Fibroblast of lung (primary cell): ENCODE measurements at places on chromosomes 13 and 19.
A peak's percentile ranks its signal among the peaks of the same experiment; 100 is the strongest.

DNA sequence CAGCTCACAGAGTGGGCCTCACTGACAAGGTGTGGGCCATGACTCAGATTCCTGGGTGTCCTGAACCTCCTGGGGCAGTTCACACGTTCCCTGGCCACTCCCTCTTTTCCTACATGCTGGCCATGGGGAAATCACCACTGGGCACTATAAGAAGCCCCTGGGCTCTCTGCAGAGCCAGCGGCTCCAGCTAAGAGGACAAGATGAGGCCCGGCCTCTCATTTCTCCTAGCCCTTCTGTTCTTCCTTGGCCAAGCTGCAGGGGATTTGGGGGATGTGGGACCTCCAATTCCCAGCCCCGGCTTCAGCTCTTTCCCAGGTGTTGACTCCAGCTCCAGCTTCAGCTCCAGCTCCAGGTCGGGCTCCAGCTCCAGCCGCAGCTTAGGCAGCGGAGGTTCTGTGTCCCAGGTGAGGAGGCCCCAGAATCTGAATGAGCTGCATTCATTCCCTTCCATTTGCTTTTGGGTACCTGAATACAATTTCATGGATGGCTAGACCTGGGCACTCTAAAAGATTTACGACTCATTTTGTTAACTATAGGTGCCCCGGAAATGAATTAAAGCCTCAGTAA is at the start of gene OLFM4:
Gene OLFM4 (plus strand): TSS at position 177 of the 567 bp plus-strand sequence. CDS start 24 bp downstream, at position 201.
- no peak for DNase-seq

DNA sequence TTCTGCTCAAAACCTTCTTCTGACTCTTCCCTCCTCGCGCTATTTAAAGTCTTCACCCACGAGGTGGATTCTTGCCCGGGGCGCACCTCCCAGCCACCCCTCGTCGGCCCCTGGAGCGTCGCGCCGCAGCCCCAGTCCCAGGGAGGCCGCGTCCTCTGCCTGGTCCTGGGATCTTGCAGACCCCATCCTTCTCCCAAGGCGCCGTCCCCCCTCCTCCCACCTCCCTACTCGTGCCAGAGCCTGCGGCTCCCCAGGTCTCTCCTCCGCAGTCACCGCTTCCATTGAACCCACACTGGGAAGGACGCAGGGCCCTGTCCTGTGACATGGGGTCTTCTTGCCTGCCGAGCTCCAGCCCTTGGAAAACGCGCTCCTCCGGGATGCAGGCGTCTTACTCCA is 486 bp downstream of the ZNF808 start:
- DNase-seq, result peak; percentile 2

GRCh38 chr13:102839462-102839861 is 6.4 kb upstream of the ERCC5 start:
- no peak for DNase-seq

DNA sequence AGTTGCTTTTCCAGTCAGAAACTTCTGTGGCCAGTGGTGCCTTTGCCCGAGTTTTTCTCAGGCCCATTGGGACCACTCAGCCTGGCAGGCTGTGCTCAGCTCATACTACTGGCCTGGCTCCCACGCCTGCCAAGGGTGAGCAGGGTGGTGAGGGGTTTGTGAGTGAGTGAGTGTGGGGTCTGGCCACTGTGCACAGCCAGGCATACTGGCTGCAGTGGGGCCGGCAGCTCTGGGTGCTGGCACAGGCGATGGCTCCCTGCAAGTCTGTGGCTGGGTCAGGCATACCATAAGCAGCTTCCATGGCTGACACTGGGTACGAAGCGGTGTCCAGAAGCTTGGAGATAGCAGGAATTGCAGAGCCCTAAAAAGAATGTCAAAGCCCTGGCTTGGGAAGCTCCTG is 161.0 kb downstream of the SLITRK6 start:
- DNase-seq, result no peak

GRCh38 chr13:112642090-112642460 is 47.8 kb upstream of the ATP11A start:
- DNase-seq, result no peak

- DNase-seq, result no peak
Measured at GRCh38 chr13:107788464-107789165, 426.7 kb downstream of the LIG4 start.

DNA sequence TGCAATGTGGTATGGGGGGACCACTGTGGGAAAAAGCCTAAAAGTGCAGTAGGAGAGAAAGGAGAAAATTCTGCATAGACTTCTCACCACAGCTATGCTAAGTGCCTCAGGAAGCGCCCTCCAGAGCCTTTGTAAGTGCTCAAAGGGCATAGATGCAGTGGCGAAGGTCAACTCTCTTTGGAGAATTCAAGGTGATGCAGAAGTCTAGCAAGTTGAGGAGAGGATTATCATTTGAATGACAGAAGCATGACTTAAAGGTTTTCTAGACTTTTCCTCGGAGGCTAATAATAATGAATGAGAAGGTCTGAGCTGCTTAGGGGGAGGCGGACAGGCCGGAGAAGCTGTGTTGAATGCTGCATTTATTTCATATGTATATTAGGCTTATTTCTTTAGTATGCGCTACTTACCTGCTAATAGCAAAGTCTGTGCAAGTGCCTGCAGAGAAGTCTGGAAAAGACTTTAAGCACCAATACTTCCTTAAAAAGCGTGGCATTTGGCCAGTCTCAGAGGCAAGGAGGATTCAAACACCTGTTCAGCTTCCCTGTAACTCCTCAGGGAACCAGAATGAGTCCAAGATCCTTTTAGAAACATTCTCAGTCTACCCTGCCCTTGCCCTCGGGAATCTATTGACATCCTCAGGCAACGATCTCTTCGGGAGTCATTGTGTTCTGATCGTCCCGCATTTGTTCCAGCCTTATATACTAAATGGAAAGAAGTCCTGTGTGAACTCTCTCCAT is 56.2 kb downstream of the FLT1 start:
- no peak for DNase-seq

- DNase-seq, result peak; percentile 83
Measured at GRCh38 chr19:34171539-34171876, 796 bp upstream of the LSM14A start.

DNA sequence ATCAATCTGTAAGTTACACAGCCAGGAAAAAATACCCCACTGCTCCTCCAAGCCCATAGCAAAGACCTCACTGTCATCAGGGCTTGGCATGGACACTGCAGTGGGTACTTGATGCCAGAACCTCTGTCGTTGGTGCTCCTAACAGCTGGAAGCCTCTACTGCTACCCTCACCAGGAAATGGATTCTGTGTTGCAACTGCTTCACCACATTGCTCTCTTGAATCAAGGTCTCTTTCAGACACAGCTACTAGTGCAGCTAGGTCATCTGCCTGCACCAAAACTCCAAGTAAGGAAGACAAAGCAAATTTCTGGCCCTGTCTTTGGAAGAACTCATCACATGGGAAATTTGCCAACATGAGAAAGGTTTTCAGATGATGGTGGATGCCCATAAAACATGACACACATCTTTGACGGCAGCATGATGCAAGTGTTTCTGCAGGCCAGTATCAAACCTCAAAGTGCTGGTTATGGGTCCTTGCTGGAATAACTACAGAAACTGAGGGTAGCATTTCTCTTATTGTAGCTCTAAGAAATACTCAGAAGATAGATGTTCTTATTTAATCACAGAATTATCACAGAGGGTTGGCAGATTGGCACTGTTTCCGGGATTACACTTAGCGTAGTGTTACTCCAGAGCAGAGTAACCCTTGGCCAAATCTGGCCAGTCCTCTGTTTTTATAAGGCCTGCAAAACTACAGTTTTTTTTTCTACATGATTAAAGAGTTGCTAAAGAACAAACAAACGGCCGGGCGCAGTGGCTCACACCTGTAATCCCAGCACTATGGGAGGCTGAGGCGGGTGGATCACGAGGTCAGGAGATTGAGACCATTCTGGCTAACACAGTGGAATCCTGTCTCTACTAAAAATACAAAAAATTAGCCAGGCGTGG is 12.9 kb upstream of the PCCA start:
- no peak for DNase-seq

- DNase-seq, result no peak
Measured at GRCh38 chr13:79297128-79297527, 108.9 kb downstream of the RBM26 start.

DNA sequence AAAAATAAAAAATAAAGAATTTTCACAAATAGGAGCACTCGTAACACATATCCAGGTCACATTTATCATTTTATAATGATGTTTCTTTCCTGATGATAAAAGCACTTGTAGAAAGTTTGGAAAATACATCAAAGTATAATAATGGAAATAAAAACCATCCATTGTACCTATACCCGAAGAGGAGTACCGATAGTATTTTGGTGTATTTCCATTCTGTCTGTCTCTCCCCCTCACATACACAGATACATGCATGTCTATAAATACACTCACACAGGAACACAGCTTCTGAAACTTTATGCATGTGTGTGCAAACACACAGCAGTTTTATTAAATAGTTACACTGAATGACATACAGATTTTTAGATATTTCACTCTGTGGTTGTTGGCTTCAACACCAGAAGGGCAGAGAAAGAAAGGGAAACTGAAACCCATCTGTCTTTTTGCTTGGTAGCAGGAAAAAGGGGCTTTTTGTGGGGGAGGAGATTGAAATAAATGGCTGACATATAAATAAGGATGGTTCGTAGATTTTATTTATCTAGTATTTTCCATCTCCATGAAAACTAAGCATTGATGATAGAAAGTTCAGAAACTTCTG is 114.8 kb downstream of the LRCH1 start:
- DNase-seq, result no peak

GRCh38 chr13:65868099-65868498 is 1362.0 kb downstream of the PCDH9 start:
- no peak for DNase-seq

GRCh38 chr13:98810746-98811145 is 58.3 kb upstream of the SLC15A1 start:
- no peak for DNase-seq

DNA sequence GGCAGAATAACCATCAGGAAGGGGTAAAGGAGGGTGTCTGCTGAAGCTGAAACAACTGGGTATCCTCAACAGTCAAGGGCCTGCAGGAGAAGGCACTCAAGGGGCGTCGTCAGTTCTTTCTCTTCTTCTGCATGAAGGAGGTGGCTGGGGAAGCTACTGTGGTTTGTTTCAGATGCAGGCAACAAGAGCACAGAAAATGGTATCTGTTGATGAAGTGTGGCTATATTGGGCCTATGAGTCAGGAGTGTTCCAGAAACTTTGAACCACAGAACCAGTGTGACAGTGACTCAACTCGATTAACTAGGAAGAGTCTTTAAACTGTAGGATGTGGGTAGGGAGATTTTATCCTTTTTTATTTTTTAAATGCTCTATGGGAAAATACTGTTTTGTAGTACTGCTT is 686.3 kb downstream of the FGF9 start:
- no peak for DNase-seq

GRCh38 chr19:40721936-40722661 is 5.2 kb downstream of the ITPKC start:
- DNase-seq, result no peak

- DNase-seq, result peak; percentile 89
Measured at GRCh38 chr19:55599842-55600661, at the start of gene ZNF524. Gene ZNF524 (plus strand): TSS chr19:55600288. CDS start chr19:55602113, 1,825 bp downstream.

- DNase-seq, result peak; percentile 29
Measured at GRCh38 chr19:46932346-46932745, 71.5 kb downstream of the ARHGAP35 start.
